Calu3 (cell line): ENCODE measurements at places on chromosomes 4 and X. TPM values are rescaled to one million over a fixed set of nuclear protein-coding genes. Genes with fewer than 3 reads are reported as not detected.

VMA21 gene
- total RNA-seq: 63.1 and 67.2 TPM in 2 replicates

PABPC5 gene
- total RNA-seq: not detected in 2 replicates

C1GALT1C1 gene
- 25.0 and 26.8 TPM in 2 replicates for total RNA-seq

SLC4A4 gene
- 14.6 TPM in 2 replicates for total RNA-seq

PTCHD1 gene
- 0.07 TPM in 1 of 2 replicates, not detected in the other for total RNA-seq

DNA sequence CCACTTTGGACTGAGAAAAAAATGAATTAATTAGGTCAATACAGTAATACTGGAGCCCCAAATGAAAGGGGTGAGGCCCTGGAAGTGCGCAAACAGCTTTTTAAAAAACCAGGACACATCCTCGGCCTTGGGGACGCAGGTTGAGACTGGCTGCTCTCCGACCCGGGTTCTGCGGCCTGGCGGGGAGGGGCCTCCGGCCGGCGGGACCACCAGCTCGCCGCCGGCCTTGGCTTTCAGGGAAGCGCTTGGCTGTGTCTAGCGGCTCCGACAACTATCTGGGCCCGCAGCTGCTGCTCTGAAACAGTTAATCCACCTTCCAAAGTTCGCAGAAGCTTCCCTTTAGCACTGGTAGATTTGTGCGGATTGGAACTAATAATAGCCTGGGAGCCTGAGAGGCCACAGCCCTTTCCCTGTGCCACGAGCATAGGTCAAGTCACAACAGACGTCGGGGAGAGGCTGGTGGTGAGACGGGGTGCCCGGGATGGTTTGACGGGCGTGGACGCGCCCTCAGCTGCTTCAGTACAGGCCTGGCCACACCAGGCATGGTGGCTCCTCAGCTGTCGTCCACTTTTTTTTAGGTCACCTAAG is 1.1 kb upstream of the SEL1L3 start:
- no peak for DNase-seq

DNA sequence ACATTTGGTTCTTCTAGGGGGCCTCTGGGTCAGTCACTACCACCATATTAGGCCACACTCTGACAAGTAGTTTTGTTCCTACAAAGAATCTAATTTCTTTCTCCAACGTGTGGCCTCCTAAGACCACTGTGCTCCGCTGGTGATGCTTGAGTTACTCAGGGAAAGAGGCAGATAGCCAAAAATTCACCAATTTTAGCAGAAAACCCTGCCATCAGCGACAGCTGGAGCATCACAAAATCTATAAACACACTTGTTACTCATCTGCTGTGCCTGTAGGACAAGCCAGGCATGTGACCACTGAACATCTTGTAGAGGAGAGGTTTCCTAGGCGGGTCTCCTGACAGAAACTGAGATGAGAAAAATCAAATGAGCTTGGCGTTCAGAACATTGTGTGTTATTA is 105.4 kb downstream of the SYNPO2 start:
- DNase-seq: no peak

DNA sequence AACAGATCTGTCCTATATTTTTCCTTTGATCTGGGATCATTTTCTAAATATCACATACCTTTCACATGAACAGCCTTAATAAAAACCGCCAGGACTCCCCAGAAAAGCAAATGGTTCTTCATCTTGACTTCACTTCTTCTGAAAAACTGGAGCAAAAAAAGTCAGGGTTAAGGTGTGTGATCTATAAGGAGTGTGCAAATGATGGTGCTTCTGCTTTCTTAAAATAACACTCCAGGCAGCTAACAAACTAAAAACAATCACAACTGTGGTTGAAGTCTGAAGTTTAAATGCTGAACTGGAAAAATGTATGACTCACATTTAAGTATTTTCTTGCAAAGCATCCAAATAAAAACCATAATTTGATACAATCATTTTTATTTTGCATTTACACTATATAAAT is at the start of gene JCHAIN:
Gene JCHAIN (minus strand): TSS at position 140 of the 400 bp plus-strand sequence. CDS start 18 bp downstream, at position 122.
- no peak for DNase-seq

DNA sequence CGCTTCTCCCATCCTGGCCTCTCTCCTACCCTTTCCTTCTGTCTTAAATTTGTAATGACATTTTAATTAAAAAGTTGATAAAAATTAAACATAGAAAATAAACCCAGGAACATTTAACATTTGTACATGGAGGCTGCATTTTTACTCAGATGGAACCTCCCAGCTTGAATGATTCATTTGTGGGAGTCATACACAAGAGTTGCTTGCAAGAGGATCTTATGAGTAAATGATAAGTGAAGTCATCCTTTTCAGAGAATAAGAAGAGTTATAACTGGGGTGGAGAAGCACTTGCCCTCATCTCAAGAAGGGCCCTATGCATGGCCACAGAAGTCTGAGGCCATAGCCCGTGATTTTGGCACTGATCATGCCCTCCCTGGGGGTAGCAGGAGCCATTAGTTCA is 482.9 kb upstream of the BOD1L1 start:
- no peak for DNase-seq

DNA sequence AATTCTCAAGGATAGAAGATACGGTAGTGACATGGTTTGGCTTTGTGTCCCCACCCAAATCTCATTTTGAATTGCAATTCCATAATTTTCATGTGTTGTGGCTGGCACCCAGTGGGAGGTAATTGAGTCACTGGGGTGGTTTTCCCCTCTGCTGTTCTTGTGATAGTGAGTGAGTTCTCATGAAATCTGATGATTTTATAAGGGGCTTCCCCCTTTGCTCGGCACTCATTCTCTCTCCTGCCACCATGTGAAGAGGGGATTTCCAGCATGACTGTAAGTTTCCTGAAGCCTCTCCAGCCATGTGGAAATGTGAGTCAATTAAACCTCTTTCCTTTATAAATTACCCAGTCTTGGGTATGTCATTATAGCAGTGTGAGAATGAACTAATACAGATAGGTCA is 8.5 kb upstream of the SPANXN4 start:
- DNase-seq: no peak

GRCh38 chr4:122744229-122744628 is 11.7 kb downstream of the BBS12 start:
- no peak for DNase-seq

DNA sequence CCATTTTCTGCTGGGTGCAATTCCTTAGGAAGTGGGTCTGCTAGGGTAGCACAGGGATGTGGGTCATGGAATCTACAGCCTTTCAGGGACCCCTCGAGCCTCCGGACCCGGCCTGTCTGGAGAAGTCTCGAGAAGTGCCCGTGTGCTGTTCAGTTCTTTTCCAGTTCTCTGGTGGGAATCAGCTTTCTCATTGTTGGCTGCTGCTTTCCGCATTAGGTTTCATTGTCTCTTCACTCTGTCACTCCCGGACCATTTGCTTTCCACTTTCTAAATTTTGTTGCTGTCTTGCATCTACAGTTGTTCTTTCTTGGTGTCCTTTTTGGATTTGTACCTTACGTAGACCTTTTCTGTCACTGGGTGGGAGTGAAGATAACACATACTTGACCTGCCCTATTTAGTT is 6.1 kb downstream of the RAB9A start:
- no peak for DNase-seq

GRCh38 chrX:98203800-98204199 is 1320.1 kb downstream of the RPA4 start:
- no peak for DNase-seq

DNA sequence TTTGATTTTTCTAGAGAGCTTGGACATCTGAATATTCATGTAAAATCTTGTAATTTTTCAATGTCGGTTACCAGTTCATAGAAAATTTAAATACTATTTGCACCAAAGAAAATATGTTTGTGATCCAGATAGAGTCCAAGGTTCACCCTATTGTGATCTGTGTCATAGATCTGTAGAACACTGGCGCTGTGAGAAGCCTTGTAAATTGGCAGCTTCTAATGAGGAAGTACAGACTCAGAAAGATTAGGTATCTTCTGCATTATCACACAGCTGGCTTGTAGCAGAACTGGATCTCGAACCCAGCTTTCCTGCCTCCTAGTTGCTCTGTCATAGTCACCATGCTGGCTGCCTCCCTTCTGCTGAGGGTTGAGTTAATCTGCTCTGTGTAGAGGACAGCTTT is 106.5 kb upstream of the PAK3 start:
- DNase-seq: no peak

- no peak for DNase-seq
Measured at GRCh38 chr4:100986360-100986868, 360.9 kb downstream of the PPP3CA start.

DNA sequence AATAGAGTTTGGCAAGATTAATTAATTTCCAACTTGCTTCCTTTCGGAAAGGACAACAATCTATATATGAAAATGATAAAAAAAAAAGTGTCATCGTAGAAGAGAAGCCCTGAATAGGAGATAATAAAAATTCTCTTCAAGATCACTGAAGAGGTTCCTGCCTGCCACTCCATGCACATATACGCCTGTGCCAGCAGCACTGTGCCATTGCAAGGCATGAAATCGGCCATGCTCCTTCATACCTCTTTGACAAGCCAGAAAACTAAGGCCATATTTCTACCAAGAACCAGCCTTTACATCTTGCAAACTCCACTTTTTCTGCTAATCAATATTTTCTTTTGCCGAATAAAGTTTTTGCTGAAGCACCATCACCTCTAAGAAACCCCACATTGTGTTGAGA is 365.5 kb downstream of the CXXC4 start:
- DNase-seq: no peak

- no peak for DNase-seq
Measured at GRCh38 chr4:160947653-160948052, 1216.1 kb downstream of the FSTL5 start.

DNA sequence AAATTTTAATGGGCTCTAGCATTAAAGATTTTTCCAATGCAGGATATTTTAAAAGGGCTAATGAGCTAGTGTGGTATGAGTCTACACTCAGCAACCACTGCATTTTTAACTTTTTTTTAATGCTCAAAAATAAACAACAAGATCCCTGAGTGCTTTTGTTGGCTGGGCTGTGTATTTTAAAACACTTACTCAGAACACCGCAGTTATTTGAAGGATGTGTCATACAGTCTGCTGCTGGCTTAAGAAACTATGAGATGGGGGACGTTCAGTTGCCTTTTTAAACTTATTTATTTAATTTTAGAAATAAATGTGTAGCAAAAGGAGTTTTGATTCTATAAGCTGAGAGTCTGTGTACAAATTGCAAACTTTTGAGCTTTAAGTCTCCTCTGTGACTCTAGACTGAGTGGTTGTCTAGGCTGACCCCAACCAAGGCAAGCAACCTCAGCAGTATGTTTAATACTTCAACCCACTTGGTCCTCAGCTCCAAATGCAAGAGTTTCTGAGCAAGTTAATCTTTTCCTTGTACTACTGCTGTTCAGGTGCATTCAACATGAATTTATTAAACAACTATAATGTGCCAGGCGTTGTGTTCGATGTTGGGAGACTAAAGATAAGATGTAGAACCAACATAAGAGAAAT is 278.6 kb upstream of the DIPK2B start:
- DNase-seq: no peak

DNA sequence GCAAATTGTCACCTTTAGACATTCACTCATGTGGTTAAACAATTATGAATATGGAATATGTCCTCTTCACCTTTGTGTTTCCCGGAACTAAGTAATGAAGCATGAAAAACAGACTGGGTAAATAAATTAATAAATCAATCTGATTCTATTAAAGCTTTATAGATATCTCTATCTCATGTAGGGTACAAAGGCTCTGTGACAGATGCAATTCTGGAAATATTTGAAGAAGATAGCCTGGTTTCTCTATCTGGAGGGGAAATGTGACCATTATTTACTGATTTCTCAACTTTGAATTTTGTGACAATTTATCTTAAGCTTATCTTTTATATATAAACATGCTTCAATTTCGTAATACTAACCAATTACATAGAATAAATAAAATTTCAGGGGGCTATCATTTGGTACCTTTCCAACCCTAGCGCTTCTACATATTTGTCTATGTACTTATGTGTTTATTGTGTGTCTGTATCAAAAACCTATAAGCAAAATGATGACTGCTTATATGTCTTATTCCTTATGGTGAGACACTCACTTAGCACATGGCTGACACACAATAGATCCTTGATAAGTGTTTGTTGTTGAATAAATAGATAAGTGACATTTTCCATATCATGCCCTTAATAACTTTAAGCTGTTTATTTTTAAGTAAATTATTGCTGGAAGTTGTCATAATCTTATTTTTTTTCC is 9.9 kb downstream of the CTSO start:
- DNase-seq: no peak

DNA sequence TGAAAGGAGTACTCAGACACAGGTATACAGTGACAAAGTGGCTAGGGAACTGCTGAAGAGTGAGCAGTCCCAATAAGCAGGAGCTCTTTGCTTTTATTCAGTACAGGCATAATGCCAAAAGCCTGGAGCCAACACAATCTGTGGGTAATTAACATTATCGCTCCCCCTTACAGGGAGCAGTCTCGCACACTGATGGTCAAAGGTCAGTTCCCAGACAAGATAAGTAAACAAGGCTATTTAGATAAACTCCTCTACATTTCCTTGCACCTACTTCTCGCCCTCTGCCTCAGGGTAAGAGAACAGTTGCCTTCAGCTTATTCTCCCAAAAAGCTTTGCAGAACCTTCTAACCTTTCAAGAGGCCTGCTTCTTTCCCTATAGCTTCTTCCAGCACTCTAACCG is 73.9 kb upstream of the TAF9B start:
- no peak for DNase-seq

- peak; percentile 48 for DNase-seq
Measured at GRCh38 chr4:15400981-15401671, 26.7 kb upstream of the C1QTNF7 start.

DNA sequence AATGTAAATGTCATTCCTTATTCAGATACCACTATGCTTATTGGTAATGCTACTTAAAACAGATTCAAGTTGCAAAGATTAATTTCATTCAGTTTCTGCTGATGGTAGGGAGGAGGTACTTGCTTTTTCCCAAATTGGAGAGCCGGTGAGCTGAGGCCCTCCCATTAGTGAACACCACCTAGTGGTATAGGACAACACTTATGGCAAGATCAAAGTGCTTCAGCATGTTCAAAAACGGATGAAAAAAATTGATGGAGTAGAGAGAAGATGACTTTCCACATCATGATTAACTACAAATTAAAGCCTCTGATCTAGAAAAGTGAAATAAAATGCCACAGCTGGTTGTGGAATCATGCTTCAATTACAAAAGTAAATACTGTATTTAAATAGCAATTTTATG is 112.9 kb downstream of the MBNL3 start:
- DNase-seq: no peak

GRCh38 chr4:69056921-69057550 is 39.2 kb upstream of the UGT2B7 start:
- no peak for DNase-seq
